ENCODE measurements at places on chromosomes 1 and 21.
A peak's percentile ranks its signal among the peaks of the same experiment; 100 is the strongest.

DNA sequence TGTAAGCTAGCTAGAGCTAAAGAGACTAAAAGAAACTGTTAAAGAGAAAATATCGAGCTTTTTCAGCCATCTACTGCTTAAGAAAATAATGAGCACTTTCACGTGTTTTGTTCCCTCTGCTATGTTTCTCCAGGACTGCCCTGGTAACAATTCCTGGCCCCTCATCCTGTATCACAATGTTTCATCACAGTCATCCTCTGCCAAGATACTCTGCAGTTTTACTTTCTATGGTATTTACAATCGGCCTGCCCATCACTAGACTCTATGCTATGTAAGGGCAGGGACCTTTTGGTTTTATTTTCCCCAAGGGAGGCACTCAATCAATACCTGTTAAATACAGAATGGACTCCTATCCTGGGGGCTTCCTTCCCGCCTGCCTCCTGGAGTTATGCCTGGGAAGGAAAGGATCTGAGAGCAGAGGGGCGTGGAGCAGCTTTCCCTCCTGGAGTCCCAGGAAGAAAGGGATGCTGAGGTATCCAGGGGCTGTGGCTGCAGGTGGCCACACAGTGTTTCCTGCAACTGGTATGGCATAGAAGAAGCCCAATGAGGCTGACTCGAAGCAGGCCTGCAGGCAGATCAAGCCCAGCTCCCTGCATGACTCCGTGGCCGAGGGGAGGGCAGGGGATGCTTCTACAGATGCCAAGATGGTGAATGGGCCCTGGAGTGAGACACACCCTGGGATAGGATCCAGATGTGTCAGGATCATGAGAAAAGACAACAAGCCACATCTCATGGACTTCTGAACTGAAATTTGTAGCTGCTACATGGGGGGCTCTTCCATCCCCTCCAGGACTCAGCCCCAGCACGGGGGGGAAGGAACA lies 52.9 kb downstream of the MATN1 start:
- DNase-seq: peak; percentile 86

- DNase-seq: no peak
These were observed 81.5 kb upstream of the LPGAT1 start for GRCh38 chr1:211912038-211912437.

- DNase-seq: peak; percentile 79
These were observed 41.7 kb downstream of the PTGFRN start for GRCh38 chr1:116951200-116951935.

GRCh38 chr1:115694805-115695204 lies 53.0 kb downstream of the VANGL1 start:
- DNase-seq: no peak

GRCh38 chr1:220703305-220703704 lies 13.1 kb downstream of the C1orf115 start:
- no peak for DNase-seq

DNA sequence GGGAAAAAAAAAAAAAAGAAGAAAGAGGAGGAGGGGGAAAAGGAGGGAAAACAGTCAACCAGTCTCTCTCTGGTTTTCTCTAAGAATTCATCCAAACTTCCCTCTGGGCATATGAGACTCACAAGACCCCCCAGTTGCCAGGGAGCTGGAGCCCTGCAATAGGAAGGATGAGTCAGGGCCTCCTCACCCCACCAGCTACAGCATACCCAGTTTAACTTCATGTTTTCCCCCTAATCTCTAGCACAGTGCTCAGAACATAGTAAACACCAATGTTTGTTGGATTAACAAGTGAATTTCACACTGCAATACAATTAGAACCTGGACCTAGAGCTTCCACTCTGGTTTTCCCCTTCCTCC lies 7.8 kb downstream of the F11R start:
- DNase-seq: no peak

- DNase-seq: peak; percentile 24
These were observed 15.5 kb downstream of the LYPLAL1 start for GRCh38 chr1:219189021-219189824.

- DNase-seq: no peak
These were observed 5.6 kb upstream of the ARF1 start for GRCh38 chr1:228076796-228077430.

- no peak for DNase-seq
These were observed 52.0 kb downstream of the LAMC2 start for GRCh38 chr1:183238071-183238470.

DNA sequence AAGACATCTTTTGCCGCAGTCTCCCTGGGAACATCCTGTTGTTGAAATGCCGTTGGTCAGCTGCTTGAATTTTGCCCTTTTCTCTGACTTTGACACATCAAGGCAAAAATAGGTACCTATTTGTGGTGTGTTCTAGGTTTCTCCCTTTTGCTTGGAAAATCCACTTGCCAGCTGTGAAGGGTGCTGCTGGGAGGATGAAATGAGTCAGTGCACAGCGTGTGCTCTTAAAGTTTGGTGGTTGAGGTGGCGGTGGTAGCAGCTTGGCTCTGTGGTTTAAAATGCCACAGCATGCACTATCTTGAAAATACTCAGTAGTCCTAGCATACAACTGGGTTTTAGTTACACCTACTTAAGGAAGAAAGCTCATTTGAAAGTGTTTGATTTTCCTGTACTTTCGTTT lies 183.8 kb downstream of the DHRS3 start:
- no peak for DNase-seq

DNA sequence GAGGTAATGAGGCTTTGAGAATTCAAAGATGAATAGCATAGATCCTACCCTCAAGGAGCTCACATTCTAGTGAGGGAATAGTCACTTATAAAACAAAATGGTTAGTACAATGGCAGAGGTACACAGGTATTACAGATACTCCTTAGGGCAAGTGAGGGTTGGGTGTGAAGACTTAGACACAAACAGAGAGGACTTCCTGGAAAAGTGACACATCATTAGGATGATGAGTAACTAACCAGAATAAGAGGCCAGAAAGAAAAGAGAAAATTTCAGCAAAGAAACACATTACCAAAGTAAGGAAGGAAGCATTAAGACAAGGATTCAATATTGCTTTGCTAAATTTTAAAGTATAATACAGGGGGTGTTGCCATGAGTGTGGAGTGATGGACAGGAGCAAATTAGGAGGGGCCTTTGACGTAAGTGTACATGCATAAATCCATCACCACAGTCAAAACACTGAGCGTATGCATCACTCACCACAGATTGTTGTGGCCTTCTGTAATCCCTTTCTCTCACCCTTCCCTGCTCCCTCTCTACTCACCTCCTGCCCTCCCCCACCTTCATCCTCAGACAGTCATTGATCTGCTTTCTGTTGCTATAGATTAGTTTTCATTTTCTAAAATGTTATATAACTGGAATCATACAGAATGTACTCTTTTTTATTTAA lies 7.9 kb downstream of the CD53 start:
- no peak for DNase-seq

DNA sequence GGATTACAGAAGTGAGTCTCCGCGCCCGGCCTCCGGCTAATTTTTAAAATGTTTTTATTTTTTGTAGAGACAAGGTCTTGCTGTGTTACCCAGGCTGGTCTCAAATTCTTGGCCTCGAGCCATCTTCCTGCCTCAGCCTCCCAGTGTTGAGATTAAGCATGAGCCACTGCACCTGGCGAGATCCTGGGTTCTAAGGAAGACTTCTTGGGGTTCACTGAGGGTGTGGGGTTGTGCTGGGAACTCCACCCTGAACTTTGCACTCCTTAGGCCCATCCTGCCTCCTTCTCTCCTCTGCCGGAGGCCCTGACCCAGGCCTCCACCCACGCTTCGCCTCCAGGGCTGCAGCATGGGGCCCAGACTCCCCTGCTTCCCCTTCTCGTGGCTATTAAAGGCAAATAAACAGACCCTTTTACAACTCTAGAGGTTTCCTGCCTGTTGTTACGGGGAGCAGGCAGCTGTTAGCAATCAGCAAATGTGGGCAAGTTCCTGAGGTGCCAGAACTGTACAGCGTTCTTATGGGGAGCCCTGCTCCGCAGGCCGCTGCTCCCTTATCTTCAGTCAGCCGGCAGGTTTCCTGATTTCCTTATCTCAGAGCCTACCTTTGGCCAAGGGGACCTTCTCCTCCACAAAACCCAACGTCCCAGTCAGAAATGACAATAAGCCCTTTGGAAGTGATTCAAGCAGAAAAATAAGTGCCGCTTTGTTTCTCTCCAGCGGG lies 41.0 kb upstream of the LIN9 start:
- DNase-seq: no peak

- no peak for DNase-seq
These were observed 641.0 kb upstream of the CAMK1G start for GRCh38 chr1:208942394-208943130.

Measured in AG20443 (cell line).